ENCODE measurements at places on chromosomes 3 and 15.

GRCh38 chr3:128427872-128428822 is 38.5 kb downstream of the DNAJB8 start:
- no peak for DNase-seq

DNA sequence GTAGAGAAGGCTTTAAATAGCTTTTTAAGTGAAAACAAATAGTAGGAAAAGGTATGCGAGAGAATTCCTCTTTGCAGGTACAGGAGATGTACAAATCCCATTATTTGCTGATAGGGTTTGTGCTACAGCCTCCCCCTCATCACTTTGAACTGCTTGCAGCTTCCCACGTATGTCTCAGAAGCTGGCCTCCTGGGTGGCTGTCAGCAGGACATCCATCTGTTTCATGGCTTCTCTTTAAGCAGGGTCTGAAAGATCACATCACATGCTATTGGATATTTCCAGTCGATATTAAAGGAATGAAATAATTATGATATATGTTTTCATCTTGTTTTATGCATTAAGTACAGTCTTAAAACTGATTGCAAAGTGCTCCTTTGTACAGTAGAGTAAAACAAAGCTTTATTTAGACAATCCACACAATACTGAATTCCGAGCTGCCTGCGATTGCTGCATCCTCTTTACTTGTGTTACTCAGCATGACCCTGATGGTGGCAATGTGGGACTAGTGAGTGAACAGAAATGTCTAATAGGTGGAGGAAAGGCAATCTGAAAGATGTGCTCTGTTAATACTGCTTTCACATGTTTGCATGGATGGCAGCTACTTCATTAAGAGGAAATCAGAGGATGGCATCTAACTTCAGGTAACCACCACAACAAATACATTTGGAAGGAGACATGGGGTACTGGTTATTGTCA is 930.6 kb upstream of the SEMA6D start:
- no peak for DNase-seq

- DNase-seq, result no peak
Observed at GRCh38 chr15:95458721-95459120, 871.8 kb upstream of the NR2F2 start.

DNA sequence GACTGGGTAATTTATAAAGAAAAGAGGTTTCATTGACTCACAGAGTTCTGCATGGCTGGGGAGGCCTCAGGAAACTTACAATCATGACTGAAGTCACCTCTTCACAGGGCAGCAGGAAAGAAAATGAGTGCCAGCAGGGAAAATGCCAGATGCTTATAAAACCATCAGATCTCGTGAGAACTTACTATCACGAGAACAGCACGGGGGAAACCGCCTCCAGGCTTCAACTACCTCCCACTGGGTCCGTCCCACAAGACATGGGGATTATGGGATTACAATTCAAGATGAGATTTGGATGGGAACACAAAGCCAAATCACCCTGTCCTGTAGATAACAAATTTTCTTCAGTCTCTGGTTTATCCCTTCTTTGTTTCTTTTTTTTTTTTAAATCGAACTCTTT is 31.0 kb upstream of the AVEN start:
- DNase-seq, result no peak

DNA sequence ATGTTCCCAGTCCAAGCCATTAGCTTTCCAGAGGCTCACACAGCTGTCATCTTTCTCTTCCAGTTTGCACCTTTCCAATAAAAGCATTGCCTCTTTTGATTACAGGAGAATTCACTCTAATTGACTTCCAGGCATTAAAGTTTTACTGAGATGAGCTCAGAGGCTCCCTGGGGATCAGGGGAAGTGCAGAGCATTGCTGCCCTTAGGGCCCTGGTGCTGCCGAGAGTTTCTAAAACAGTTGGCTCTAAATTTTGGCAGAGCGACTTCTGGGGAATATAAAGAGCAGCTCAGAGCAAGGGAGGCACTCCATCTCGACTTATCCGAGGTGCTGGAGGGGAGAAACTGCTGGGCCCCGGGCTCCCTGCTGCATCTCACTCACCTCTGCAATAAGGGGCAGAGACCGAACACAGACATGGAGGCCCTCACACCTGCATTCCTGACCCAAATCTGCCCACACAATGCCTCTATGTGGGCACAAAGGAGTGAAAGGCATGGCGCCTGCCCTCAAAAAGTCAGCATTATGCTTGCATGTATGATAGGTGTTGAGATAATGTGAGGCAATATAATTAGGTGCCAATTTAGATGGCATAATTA is 61.7 kb downstream of the SCN11A start:
- no peak for DNase-seq

- no peak for DNase-seq
Observed at GRCh38 chr15:80440024-80440423, 35.8 kb downstream of the ARNT2 start.

DNA sequence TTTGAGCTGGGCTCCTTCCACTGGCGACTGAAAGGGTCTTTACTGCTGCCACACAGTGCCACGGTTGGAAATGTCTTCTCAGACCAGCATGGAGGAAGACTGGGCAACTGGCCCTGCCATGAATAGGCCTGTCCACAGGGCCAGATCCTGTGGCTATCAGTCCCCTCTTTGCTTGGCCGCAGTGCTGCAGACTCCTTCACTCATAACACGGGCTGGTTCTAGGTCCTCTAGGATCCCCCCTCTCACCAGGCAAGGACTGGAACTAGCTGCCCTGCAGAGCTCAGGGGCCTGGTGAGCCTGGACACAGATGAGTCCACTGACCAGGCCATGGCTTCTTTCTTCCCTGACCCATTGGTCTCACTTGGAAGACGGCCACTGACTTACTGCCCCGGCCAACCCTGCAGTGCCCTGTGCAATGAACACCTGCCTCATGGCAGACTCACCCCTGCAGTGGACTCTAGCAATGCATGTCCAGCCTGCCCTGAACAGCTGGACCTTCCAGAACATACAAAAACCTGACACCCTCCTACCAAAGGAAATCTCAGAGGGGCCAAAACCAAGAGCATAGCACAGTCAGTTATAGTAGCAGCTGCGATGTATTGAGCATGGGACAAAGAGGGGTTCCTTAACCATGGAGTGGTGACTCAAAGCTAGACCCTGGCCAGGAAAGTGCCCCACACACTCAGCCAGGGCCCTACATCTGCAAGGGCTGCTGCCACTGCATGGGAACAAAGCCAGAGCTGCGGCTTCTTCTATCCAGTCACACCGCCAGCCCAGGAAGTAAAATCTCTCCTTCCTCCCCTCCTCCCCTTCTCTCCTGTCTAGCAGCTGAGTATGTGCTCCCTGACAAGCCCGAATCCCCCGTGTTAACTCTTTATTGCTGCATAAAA is 72.1 kb upstream of the ITGA11 start:
- peak; percentile 10 for DNase-seq

DNA sequence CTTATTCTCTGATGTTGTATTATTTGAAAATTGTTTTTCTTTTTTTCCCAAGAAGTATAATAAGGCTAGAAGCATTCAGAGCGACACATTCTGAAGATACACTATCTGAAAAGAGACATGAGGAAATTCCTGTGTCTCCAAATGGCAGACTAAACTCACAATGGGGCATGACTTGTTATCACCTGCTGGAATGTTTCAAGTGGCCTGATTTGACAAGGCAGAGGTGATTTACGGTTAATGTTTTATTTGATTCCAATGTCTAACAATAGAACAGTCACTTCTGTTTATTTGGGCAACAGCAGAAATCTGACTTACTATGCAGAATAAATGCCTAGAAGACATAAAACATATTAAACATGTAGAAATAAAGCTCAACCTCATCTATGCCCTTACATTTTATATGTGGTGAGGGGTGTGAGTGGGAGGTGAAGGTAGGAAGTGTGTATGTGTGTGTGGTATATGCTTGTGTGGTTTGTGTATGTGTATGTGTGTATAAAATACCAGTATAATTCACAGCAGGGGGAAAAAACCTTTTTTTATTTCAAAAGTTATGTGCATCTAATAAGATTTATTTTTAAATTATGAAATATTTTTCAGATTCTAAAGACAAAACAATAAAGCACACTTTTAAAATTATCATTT is 1051.7 kb downstream of the ROBO2 start:
- no peak for DNase-seq

DNA sequence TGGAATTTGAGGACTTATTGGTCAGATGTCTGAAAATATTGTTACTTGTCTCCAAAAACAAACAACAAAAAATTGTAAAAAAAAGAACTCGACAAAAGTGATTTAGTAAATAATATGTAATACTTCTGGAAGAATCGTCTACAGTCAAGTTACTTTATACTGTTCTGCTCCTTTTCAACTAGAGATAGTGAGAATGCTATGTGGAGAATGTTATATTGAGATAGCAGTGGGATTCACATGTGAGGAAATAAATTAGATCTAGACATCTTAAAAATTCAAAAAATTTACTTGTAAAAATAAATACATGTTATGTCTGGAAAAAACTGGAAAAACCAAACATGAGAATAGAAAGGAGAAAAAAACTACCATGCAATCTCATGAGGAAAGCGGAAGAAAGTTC is 64.9 kb downstream of the SGO1 start:
- no peak for DNase-seq

- no peak for DNase-seq
Observed at GRCh38 chr3:153619268-153619667, 457.2 kb downstream of the RAP2B start.

GRCh38 chr15:58136731-58137130 is 1.4 kb upstream of the AQP9 start:
- no peak for DNase-seq

DNA sequence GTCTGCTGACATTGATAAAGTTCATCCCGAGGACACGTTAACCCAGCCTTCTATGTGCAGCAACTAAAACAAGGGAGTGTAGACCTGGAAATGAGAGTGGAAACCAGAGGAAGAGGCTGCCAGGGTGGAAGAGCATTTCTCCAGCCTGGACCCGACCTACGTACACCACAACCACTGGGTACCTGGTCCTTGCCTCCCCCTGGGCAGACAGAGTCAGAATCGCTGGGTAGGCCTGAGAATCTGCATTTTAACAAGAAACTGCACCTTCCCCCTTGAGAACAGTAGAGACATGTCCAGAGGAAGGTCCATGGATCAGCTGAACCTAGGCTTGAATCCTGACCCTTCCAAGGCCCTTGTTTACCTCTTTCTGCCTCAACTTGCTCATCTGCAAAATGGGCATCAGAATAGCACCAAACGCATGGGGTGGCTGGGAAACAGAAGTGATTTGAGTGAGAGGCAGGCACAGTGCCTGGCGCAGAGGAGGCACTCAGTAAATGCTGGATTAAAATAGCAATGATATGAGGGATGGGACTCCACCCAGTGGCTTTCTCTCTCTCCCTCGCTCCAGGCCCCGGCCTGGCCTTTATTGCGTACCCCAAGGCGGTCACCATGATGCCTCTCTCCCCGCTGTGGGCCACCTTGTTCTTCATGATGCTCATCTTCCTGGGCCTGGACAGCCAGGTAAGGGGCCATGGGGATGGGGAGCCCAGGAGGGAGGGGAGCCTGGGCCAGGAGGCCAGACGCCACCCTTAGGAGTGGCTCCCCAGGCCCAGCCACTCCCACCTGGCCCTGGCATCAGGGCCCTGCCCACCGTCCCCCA is 66.9 kb upstream of the SLC6A1 start:
- no peak for DNase-seq

- DNase-seq, result no peak
Observed at GRCh38 chr15:88539441-88539840, 7.0 kb downstream of the DET1 start.

DNA sequence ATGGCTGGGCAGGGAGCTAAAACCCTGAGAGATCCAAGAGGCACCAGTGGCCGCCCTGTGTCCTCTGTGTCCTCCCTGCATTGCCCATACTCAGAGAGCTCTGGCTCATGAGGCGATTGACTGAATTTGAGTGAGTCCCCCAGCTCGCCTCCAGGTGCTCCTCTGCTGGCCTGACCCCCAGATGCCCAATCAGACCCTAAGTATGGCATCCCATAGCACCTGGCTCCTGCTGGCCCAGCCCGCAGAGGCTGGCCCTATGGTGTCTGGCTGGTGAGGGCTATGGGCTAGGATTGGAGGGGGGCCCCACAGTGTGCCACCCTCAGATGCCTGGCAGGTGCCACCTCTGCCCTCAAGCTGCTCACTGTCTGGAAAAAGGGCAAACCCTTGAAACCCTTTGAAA is 1.6 kb upstream of the TKT start:
- no peak for DNase-seq

DNA sequence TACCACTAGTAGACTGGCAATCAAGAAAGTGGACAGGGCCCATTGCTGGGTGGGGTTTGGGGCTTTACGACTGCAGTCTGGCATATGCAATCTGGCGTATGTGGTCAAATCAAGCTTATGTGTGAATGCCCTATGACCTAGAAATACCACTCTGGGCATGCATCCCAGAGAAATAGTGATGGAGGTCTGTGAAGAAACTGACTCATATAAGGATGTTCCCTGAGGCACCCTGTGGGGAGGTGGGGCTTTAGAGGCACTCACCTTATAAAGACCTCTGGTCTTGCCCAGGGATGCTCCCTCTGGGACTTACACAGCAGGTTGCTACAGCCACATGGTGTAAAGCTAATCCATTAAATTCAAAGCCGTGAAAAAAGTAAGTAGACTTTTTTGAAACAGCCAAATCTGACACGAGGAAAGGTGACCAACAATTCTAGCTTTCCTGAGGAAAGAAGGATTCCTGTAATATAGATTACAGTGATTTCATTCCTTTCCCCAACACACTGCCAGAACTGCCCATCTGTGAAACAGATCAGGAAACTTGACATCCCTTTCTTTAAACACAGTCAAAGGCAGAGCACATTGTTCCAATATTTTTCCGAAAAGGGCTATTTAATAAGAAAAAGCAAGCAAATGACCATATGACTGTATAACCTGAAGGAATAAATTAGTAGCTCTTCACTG is 13.6 kb downstream of the RARRES1 start:
- no peak for DNase-seq

DNA sequence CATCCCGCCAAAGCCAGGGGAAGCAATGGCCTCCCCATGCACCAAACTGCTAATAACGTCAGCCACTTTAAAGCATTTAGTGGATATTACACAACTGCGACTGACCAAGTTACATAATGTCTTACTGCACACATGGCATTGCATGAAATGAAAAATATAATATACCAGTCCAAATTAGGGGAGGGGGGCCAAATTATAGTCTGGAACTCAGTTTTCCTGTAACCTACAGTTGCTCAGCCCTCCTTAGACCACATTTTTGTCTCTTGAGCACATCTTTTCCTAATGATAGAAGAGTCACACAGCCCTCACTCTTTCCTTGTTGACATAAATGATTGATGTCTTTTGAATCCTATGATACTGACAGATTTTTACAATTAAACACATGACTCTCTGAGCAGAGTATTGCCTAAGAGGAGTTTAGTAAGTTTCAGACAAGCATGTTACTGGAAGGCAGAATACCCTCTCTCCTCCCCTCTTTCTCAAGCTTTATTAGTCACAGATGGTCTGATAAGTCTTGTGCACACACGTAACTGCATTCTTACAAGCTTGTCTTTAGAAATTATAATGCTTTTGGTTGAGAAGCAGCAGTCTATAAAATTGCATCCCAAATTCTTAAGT is 1.1 kb upstream of the PLD1 start:
- DNase-seq, result peak; percentile 71

- no peak for DNase-seq
Observed at GRCh38 chr3:8869613-8870012, 93.7 kb downstream of the RAD18 start.

GRCh38 chr3:94071713-94072284 is 8.9 kb downstream of the NSUN3 start:
- no peak for DNase-seq
